Brain microvascular endothelial cell (primary cell): ENCODE measurements at places on chromosomes 4 and X.

DNA sequence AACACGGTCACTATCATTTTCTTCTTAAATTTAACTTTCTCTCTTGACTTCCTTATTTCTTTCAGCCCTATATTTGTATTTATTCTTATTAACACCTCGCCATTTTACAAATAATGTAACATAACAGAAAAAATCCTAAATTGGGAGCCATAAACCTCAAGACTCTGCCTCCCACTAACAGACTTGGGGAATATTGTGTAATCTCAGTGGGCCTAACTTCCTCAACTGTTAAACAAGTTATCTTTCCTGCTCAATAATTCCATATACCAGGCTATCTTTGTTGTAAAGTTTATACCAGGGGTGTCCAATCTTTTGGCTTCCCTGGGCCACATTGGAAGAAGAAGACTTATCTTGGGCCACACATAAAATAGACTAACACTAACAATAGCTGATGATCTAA is 26.2 kb downstream of the PRSS12 start:
- DNase-seq: no peak

GRCh38 chrX:110847334-110847733 is 51.7 kb upstream of the CHRDL1 start:
- DNase-seq: peak; percentile 63

DNA sequence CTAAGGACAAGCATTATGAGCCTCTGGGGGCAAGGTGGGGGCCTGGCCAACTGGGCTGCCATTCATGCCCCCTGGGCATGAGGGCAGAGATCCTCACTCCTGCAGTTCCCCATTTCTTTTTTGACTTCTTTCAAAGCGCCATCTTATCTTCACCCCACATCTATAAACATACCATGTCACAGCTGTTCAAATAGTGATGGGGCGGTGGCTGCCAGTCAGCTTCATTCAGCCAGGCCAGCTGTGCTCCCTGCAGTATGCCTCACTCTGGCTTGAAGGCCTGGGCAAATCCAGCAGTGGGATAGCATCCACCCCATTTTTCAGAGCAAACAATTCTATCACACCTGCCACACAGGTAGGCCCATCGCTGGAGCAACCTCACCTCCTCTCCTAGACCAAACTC is 85.5 kb downstream of the NHSL2 start:
- DNase-seq: no peak

DNA sequence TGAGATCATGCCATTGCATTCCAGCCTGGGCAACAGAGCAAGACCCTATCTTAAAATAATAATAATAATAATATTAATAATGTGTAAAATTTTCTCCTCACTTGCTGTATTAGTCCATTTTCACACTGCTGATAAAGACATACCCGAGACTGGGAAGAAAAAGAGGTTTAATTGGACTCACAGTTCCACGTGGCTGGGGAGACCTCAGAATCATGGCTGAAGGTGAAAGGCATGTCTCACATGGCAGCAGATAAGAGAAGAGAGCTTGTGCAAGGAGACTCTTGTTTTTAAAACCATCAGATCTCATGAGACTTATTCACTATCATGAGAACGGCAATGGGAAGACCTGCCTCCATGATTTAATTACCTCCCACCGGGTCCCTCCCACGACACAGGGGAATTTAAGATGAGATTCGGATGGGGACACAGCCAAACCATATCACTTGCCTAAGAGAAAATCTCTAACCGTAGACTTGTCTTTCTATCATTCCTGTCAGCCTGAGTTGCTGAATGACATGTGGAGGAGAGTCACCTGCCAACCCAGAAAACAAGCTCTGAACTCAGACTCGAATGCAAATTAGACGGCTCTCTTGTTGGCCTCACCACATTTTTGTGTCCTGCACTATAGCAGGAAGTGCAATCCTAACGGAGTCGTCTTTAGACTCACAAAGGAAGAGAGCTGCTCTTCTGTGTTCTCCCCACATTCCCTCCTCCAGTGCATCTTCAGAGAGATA is 51.9 kb upstream of the DCTD start:
- DNase-seq: no peak

DNA sequence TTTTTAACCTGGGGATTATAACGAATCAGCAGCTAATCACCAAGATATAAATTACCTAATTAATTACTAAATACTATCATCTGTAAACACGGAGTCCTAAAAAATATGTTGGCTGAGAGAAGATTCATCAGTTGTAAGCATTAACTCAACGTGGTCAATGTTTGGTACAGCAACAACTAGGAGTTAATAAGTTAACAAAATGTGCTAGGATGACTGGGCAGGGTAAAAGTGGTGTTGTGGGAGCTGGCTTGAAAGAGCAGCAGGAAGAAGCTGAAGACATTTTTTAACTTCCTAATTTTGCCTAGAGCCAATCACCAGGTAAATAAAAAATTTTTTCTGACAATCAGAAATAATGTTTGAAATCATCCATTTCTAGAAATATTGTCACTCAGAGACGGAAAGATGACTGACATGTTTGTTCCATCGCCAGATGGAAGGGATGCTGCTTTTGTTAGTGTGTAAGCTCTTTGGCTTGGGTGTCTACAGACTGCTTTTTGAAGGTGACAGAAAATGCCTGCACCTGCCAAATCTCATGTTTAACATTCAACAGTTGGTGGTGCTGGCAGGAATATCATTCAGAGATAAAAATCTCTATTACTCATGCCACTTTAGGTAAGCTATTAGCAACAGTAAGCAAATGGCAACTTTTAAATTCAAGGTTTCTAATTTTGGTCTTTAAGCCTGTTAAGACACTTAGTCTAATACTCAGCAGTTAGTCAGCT is 1126.9 kb downstream of the STPG2 start:
- DNase-seq: no peak

DNA sequence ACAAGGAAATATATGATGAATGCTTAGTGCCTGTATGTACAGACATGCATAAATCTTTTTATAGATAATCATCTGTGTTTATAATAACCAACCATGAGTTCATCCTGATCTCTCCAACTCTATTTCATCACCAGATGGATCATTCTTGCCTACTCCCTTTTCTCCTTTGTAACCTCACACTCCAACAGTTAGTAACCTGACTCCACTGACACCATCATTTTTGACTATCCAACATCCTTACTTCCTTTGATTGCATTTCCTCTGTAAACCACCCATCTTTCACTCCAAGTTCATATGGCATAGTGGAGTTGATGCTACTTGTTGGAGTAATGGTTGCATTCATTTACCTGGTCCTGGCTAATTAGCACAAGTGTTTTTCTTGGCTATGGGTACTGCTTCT is 170.6 kb downstream of the ZNF330 start:
- no peak for DNase-seq

- DNase-seq: no peak
Observed at GRCh38 chr4:164509951-164510350, 244.0 kb upstream of the SMIM31 start.

DNA sequence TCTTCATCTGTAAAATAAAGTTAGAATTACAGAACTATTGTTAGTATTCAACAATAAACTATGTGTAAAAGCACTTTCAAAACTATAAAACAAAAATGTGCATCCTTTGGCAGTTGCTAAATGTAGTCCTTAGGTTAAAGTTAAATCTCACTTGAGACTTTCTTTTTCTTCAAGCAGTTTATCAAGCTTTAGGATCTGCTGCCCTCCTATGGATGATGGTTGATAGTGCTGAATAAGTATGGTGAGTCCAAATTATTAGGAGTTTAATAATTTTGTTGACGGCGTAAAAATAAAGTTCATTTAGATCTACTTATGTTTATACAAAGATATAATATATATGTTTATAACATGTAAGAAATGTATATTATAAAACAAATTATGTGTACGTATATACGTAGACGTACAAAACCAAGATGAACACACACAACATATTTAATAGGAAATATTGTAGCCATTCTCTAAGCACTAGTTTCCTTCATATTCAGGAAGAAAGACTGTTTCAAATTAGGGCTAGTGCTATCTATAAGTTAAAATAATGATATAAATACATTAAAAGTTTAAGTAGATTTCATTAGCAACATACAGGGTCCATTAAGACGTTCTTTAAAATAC is 22.3 kb downstream of the UGT2A2 start:
- peak; percentile 45 for DNase-seq

GRCh38 chrX:83512111-83512510 is 4.0 kb downstream of the POU3F4 start:
- DNase-seq: no peak

DNA sequence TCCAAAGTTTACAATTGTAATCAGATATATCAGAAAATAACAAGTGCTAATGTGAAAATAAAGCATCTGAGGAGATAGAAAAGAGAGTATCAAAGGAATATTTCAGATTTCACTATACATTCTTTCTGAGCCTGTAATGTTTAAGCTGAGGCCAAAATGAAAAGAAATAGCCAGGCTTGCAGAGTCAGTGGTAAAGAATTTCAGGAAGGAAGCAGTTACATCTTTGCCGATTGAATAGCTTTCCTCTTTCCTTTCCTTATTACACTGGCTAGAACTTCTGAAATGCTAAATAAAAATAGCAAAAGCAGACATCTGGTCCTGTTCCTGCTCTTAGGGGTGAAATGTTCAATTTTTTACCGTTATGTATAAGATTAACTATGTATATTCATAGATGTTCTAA is 1441.6 kb upstream of the PCDH7 start:
- peak; percentile 50 for DNase-seq

DNA sequence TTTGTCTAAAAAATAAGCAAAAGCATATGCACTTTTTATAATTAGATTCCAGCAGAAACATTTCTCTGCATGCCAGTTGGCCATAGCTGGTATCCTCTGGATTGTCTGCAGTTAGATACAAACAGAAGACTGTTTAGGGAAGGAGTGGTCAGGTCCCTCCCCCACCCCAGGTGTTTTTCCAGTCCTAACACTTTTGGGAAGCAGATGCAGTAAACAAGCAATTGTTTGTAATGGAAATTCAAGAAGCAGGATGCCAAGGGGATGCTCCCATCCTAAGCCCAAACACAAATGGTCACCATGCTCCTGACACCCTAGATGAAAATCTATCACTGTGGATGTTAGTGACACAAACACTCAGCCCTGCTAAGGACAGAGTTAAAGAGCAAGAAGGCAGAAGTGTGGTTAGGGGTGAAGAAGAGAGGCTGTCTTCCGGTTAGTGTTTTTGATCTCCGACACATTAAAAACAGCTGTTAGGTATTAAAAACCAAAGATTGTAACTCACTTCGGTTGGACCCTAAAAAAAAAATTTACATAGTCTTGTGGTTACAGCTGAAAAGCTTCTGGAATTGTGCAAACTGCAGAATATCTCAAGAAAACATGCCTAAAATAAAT is 7.9 kb downstream of the LEF1 start:
- no peak for DNase-seq

DNA sequence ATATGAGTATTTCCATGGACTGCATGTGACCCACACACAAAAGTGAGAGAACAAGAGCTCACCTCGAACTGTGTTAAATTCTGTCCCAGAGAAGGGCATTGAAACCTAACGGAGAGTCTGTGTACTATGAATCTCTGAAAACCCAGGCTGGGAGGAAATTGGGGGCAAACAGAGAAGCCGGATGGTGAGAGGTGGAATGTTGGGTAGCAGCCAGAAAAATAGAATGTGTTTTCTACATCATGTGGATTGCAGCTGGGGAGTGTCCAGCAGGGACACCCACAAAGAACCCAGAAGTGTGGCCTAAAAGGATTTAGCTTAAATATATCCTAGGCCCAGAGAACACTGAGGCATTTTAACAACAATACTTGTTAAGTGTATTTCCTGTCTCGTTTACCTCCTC is 38.6 kb downstream of the MND1 start:
- DNase-seq: peak; percentile 14

DNA sequence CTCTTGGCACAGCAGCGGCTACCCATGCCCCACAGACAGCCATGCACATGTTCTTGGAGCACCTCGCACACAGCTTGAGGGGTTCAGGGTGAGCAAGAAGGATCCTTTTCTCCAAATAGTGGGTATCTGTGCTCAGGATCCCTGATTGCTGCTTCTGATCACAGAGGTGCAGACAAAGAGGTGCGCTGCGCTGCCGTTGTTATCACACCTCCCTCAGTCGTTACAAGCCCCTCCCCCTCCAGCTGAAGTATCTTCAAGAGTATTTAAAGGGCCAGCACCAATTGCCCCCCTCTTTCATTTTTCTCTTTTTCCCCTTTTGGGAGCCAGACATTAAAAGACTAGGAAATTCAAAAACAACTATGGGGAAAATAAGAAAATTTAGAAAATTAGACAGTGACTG is 44.3 kb downstream of the NELFA start:
- DNase-seq: no peak

DNA sequence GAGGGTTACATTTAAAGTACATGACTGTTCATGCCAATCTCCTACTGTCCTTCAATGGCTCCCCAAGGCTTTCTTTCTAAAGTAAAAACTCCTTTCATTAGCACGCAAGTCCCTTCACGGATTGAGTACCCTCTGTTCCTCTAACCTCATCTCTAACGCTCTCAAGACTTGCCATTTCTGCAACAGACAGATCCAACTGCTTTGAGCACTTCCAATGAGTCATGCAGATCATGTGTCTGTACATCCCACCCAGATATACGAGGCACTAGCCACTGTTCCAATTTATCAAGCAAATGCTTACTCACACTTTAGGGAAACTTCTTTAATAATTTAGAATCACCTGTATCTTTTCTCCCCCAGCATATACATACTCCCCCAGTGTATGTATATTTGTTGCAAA is 332.5 kb upstream of the ZFP42 start:
- DNase-seq: peak; percentile 9

DNA sequence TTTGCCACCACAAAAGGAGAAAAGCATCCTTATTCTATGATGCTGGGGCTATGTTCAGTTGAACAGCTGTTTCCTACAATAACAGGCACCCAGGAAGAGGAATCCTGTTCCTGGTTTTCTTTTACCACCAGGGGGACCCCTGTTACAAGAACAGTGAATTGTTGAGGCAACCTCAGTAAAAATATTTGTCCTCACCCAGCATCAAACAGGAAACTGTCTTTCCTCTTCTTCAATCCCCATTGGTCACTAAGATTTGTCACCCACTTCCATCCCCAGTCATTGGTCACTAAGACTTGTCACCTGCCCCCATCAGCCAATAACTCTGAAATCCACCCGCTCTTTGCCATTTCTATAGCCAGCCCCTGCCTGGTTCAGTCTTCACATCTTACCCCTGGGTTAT is 143.5 kb upstream of the GALNT7 start:
- peak; percentile 87 for DNase-seq

- no peak for DNase-seq
Observed at GRCh38 chr4:1962980-1963379, 45.8 kb downstream of the NELFA start.

DNA sequence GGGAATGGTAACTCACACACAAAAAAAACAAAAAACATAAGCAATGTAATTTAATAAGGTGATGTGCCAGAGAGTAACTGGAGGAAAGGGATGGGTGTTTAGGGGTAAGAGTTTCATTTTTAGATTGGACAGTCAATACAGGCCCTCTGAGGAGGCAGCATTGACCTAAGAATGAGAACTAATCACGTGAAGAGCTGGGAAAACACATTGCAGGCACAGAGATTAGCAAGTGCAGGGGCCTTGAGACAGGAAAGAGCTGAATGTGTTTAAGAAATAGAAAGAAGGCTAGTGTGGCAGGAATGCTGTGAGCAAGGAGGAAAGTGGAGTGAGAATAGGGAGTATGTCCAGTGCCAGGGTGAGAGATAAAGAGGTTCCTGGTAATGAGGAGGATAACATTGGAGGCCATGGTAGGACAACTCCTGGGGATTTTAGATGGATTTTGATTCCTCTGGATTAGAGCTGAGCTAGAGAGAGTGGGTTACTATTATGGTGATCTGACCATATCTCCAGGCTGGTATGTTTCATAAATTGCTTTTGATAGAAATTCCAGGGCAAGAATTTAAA is 17.6 kb downstream of the PDLIM5 start:
- no peak for DNase-seq

GRCh38 chrX:84144281-84144680 is 43.7 kb downstream of the RPS6KA6 start:
- no peak for DNase-seq

- DNase-seq: no peak
Observed at GRCh38 chrX:45379236-45379635, 178.6 kb upstream of the DIPK2B start.
